ENCODE measurements at places on chromosomes 7 and 10.

GRCh38 chr7:135164357-135165061 lies 6.0 kb downstream of the CYREN start:
- DNase-seq, result no peak

GRCh38 chr7:85125651-85126131 lies 61.2 kb downstream of the SEMA3D start:
- no peak for DNase-seq

DNA sequence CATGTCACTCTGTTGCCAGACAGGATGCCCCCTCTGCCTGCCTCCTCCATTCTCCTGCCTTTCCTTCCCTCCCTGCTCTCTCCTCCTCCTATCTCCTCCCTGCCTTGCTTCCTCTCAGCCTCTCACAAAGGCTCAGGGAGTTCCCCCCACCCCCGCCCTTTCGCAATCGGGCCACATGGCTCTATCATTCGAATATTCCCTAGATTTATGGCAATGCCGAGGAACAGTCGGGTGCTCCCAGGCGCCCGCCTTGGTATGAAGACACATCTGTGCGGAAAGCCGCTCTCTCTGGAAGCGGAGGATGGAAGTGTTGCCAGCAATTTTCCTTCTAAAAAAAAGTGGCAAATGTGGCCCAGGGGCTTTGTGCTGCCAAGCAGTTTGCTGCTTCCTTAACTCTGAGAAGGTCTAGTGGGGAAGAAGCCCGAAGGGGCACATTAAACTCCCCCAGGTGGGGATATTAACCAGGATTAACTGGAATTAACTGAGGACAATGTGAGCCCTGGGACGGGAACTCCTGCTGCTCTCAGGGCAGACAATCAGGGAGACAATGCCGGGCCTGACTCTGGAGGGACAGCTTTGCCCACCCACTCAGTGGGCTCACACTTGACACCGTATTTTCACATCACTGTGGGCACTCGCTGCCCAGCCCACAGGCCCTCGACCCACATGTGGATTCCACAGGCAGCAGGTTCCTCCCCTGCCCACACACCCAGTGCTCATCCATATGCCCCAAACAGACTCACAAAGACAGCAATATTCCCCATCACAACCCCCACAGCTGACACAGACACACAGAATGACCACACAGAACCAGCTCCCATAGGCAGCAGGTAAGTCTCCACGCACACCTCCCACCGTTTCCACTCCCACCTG lies 88.4 kb upstream of the SMNDC1 start:
- no peak for DNase-seq

DNA sequence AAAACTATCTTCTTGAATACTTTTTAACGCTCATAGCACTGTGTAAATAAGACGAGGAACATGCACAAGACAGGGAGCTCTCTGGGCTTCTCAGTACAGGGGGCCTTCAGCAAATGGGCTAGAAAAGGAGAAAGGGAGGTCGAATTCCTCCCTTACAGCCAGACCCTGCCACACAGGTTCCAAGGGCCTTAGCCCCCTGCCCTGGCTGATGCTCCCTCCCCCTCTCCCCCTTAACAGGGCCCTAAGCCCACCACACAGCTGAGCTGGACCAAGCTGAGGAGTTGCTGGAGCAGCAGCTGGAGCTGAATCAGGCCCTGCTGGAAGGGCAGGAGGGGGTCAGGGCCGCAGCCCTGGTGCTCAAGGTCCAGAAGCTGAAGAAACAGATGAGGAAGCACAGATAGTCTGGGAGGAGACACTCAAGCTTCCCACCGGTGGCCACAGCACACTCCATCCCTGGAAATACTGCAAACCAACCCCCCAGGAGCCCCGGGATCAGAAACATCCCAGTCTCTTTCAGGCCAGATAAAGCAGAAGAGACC lies 153.9 kb downstream of the SNX13 start:
- DNase-seq, result no peak

DNA sequence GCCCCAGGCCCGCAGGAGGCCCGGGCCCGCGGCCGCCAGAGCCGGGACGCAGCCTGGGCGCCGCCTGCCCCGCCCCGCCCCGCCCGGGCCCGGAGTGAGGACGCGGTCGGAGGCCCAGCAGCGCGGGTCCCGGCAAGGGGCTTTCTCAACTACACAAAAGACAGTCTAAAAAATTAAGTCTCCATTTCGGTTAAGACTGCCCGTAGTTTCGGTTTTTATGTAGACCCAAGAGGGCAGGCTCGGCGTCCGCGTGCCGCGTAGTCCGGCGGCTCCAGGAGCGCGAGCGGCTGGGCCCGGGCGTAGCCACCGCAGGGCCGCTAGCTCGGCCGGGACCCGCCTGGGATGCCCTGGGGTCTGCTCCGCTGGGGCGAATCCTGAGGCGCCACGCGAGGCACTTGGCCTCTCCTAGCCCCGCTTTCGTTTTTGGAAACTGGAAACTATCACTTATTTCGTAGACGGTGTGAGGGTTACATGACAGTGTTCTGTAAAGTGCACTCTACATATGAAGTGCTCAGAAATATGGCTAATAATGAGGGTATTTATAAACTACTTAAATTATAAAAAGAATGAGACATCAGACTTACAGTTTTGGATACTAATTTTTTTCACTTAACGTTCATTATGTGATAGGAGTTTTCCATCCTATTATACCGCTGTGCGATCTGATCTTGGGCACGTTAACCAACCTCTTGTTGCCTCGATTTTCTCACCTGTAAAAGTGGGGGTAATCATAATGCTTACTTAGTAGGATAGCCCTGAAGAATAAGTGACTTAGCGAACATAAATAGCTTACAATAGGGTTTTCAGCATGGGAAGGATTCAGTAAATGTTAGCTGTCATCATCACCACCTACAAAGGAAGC lies 573 bp downstream of the BLVRA start:
- peak; percentile 53 for DNase-seq

DNA sequence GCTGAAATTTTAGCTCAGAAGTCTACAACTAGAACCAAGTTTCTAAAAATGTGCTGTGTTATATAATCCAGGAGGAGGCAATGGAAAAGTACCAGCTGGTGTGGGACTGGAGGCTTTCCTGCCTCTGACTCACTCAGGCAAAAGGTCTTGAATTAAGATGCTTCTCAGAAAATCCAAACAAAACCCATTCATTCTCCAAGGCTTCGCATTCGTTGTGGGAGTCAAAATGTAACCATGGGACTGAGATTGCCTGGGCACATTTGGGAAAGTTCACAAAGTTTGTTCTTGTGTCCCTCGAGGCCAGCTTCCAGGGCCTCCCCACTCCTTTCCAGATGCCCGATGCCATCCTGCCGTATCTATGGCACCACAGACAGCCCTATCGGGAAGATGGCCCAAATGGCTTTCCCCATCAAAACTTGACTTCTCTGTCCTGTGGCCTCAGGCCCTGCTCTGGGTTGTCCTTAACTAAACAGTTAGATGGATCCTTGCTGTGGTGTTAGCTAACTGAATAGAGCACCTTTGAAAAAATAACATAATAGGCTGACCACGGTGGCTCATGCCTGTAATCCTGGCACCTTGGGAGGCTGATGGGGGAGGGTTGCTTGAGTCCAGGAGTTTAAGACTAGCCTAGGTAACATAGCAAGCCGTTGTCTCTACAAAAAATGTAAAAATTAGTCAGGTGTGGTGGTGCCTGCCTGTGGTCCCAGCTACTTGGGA lies 180.5 kb downstream of the PFKFB3 start:
- DNase-seq, result no peak

DNA sequence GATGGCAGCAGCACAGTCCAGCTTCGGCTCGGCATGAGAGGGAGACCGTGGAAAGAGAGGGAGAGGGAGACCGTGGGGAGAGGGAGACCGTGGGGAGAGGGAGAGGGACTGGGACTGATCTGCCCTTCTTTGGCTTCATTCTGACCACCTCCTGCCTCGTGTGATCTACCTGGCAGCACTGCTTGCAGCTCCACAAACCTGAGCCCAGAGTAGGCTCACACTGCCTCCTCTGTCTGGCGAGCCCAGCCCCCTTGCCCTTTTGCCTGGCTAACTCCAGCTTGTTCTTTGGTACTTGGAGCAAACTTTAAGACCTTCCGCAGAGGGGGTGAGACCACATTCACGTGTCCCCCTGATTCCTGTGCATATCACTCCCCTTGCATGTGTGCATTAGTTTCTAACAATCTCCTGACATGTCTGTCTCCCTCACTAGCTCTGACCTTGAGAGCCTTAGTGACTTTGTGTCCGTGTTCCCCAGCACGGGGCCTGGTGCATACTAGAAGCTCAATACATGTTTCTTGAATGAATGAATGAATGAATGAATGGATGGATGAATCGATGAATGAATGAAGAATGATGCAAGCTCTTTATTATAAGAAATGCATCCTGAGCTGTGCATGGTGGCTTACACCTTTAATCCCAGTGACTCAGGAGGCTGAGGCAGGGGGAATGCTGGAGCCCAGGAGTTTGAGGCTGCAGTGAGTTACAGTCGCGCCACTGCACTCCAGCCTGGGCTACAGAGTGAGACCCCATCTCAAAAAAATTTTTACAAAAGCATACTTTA lies 31.2 kb downstream of the UBTD1 start:
- no peak for DNase-seq

GRCh38 chr10:120517881-120518484 lies 61.0 kb downstream of the PLPP4 start:
- no peak for DNase-seq

- peak; percentile 43 for DNase-seq
These were observed at the start of gene NUDT13 for GRCh38 chr10:73110345-73110849. TSS of gene NUDT13 (plus strand) at chr10:73110455. CDS start at chr10:73114366, 3,911 bp downstream.

- no peak for DNase-seq
These were observed 154.3 kb downstream of the ELAPOR2 start for GRCh38 chr7:86904949-86905834.

DNA sequence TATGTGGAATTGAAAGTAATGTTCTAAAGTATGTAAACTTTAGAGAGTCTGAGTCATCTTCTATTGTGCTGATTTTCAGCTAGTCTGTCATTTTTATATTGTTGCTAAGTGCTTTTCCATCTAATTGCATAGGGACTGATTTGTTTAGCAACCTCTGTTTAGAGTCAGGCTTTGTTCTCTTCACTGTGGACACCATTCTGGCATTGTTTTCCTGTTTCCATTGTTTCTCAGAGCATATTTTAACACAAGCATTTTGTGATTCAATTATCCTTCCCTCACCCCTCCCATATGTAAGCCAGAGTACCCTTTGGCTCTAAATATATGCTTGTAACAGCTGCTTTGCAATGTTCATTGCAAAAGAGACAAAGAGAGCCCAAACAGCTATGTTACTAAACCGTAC lies 748.4 kb upstream of the PHF14 start:
- no peak for DNase-seq

GRCh38 chr10:7846591-7846990 lies 28.3 kb downstream of the TAF3 start:
- no peak for DNase-seq

- no peak for DNase-seq
These were observed 58.0 kb upstream of the PRKAR2B start for GRCh38 chr7:106986450-106986977.

DNA sequence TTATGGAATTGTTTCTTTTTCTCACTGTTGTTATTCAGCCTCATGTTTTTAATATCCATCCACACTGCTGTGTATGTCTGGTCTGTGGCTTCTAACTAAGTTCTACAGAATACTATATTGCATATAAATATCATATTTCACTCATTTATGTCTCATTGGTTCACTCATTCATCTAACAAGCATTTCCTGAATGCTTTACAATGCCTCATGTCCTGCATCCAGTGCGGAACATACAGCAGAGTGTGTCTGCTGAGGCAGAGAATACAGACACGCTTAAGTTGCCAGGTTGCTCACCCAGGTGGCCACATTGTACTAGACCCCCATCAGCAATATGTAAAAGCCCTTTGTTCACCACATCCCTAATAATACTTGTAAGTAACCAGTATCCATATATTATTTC lies 111.8 kb upstream of the CNTNAP2 start:
- DNase-seq, result no peak

GRCh38 chr10:133307776-133308420 lies 774 bp downstream of the TUBGCP2 start:
- peak; percentile 89 for DNase-seq

- no peak for DNase-seq
These were observed 90.9 kb downstream of the COL26A1 start for GRCh38 chr7:101453617-101454016.

DNA sequence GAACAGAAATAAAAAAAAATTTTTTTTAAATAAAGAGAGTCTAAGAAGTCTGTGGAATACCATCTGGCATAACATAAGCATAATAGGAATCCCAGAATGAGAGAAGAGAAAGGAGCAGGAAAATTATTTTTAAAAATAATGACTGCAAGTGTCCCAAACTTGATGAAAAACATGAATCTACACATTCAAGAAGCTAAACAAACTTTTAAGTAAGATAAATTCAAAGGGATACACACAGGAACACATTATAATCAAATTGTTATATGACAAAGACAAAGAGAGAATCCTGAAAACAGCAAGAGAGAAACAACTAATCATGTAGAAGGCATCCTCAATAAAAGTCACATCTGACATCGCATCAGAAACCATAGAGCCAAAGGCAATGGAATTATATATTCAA lies 30.9 kb downstream of the SMURF1 start:
- no peak for DNase-seq

DNA sequence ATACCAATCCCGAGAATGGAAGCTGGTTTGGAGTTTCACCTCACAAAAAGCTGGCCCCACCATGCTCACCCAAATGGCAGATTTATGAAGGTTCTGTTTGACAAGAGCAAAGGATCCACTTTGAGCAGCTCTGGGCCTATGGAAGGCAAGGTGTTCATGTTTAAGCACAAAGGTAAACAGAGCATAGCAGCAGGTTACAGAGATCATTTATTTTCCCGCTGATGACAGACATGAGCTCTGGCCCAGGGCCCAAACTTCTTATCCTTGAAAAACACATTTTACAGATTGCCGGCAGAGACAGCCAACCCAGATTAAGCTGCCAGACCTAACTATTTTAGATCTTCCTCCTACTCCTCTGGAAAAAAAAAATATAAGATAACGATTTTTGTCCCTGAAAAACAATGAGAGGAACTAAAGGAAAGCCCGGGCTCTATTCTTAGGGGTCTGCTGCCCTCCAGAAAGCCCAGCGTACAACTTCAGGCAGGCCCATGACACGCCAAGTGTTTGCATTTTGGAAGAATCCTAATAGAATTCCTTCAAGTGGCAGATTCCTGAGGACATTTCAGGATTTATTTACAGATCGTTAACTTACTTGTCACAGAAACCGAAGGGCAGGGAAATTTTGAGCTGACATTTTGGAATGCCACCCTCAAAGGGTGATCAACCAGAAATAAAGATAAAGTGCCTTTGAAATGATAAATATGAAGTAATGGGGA lies 40.0 kb downstream of the SYPL1 start:
- no peak for DNase-seq

- DNase-seq, result no peak
These were observed 238.6 kb downstream of the WDR37 start for GRCh38 chr10:1294748-1295147.

DNA sequence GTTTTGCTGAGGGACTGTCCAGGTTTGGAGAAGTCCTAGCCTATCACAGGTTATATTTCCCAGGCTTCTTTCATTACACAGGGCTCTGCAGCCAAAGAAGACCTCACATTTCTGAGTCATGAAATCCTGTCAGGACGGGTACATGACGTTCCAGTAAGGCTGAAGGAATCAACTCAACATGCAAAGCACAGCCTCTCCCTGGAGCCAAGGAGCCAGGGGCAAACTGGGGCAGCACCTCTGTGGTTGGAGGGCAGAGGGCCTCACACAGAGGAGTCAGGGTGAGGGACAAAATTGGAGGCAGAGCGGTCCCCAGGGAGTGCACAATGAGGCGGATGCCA lies 116.3 kb upstream of the GDF10 start:
- no peak for DNase-seq
